Forelimb muscle (tissue), 1 donor: ENCODE measurements at places on chromosomes 16 and 17.

DNA sequence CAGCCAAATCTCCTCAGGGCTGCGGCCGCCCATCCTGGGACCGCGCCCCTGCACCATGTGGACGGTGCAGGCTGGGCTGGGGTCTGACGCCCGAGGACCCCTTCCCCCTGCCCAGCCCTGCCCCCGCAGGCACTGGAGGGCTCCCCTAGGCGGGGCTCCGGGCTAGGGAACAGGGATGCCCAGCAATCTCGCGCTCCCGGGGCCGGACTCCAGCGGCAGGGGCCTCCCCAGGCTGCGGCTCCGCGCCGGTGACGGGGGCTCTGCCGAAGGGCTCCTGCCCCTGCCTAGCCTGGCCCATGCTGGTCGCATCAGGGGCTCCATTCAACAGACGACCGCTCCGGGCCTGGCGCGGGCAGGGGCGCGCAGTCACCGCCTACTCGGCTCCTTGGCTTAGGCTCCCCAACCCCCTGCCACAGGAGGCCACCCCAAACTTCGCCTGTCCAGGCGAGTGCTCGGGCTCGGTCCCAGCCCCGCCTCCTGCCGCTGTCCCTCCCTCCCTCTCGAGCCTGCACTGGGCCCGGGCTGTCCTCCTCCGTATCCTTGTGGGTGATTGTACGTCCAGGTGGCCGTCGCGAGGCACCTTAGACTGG lies 27.4 kb upstream of the ADORA2B start:
- DNase-seq, result no peak

DNA sequence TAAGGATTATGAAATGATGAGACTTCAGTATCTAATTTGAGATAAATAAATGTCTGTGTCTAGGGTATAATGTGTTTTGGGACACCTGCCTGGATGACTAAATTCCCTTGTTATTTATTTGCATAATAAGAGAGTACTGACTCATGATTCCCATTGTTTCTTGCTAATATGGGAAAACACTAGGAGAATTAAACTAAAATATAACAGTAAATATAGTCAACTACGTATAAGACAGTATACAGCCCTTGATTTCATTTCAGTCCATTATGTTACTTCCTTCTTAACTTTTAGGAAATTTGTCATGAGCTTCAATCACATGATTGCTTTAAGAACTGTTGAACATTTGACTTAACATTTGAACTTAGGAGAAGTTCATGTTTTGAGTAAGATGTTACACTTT lies 62.4 kb downstream of the VMP1 start:
- DNase-seq, result no peak

DNA sequence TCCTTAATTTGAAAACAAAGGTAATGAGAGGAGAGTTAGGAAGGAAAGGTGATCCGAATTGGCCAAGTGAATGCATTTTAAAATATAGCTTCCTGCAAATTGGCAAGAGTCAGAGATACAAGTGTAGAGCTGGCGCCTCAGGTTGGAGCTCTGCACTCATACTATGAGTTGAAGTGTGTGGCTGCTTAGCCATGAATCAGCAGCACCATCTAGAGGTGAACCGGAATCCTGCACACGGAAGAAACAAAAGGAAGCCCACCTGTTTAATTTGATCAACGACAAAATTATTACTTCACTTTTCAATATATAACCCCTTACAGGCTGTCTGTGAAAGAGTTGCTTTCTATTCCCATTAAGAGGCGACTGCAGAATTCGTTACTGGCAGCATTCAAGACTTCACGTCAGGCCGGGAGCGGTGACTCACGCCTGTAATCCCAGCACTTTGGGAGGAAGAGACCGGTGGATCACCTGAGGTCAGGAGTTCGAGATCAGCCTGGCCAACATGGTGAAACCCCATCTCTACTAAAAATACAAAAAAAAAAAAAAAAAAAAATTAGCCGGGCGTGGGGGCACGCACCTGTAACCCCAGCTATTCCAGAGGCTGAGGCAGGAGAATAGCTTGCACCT lies 1253.7 kb upstream of the CDH8 start:
- peak; percentile 24 for DNase-seq

- no peak for DNase-seq
Observed at GRCh38 chr16:81516478-81517149, 72.0 kb downstream of the CMIP start.

DNA sequence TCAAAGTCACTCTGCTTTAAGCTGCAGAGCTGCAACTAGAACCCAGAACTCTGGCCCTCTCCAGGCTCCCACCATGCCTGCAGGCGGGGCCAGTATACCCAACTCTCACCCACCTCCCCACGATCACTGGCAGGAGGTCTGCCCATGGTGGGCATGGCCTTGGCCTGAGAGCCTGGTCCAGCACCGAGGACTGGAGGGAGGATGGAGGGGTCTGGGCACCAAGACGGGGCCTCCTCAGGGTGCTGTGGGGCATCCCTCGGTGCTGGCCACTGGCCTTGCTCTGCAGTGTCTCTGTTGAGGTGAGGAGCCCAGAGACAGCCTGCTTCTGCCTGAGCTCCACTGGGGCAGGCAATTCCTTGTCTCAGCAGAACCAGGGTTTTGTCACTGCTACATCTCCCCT lies 1.5 kb upstream of the KRT16 start:
- DNase-seq, result no peak

GRCh38 chr16:11585460-11586377 lies 1.0 kb downstream of the LITAF start:
- no peak for DNase-seq

- DNase-seq, result no peak
Observed at GRCh38 chr17:42669977-42670788, 6.6 kb downstream of the PLEKHH3 start.

DNA sequence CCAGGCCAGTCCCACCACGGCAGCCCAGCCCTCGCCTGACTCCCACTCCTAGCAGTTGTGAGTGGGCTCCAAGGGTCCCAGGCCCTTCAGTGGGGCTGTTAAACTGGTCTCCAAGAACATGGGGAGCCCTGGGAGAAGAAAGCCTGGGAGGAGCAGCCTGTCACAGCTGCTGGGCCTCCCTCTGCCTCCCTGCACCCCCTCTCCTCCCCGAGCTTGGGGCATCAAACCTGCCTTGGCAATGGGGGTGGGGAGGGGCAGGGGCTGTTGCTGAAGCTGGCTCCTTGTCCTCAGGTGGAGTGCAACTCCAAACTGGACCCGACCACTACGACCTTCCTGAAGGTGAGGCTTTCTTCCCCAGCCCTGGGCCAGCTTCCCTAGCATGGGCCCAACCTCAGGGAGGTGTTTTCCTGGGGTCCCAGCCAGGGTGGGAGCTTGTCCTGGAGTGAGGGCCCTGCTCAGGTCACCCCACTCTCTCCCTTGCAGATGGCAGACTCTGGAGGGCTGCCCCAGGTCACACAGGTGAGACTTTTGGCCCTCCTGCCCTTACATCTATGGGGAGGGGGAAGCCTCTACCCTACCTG lies 6.6 kb upstream of the SETD6 start:
- no peak for DNase-seq

GRCh38 chr16:11805556-11805955 lies 8.5 kb upstream of the ZC3H7A start:
- DNase-seq, result no peak

GRCh38 chr16:561957-562938 lies 2.1 kb downstream of the PRR35 start:
- DNase-seq, result no peak

GRCh38 chr17:32763855-32764439 lies 113.0 kb downstream of the MYO1D start:
- DNase-seq, result no peak

GRCh38 chr16:83723244-83723643 lies 84.5 kb upstream of the HSBP1 start:
- no peak for DNase-seq

GRCh38 chr16:9134739-9135138 lies 43.3 kb downstream of the HAPSTR1 start:
- no peak for DNase-seq

DNA sequence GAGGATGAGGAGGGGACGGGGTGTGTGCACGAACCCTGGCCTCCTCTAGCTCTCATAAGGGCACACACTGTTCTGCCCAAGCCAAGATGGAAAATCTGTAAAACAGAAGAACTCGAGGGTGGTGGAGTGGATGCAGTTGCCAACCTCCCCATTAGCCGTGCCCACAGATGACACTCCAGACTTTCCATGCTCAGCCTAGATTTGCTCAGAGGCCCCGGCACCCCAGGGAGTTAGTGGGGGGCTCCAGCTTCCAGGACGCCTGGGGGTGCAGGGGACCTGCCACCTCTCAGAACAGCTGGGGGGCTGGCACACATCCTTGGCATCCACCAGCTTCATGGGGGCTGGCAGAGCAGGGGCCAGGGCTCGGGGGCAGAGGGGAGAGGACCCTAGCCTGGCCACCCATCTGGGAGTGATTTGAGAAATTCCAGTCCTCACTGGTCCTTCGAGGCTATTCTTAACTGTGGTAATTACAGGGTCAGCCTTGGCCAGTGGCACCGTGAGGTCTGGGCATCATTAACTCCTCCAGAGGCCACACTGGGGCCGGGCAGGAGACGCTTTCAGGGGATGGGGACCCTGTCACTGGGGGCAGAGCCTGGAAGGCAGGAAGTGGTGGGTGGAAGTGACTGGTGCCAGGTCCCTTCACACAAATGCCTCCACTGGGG lies 14.3 kb downstream of the VASN start:
- no peak for DNase-seq

DNA sequence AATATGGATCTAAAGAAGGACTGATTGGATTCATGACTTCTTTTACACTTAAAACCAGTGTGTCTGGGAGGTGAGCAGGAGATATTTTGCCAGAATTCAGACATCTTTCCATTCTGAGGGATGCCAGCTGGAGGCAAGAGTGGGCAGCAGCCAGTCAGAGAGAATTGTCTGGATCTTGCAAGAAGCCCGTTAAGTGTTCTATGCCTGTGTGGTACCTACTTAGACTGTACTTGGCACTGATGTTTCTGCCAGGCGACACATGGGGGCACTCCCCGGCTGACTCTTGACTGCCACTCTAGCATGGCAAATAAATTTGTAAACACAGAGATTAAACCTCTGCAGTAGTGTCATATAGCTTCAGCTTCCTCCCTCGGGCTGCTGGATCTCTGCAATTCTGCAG lies 247.7 kb downstream of the UTP18 start:
- no peak for DNase-seq

DNA sequence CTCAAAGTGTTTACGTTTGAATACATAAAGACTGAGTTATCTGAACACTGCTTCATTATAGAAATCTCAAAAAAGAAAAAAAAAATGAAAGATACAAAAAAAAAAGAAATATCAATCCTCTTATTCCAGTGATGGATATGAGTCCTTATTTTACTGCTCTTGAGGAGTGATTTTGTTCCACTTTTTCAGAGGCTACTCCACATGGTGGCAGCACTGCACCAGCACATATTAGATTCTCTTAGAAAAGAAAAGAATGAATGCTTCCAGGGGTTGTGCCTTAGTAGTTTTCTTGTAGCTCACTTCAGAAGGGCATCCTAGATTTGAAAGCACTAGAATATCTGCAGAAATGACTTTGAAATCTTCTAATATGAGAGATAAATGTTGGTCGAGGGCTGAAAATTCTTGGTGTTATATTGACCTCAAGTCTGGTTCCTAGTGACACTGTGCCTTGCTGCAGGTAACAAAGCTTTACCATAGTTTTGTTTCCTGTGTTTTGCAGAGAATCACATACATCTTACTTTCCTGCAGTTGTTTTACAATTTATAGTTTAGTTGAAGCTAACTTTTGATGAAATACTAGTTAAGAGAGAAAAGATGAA lies 25.9 kb downstream of the AP2B1 start:
- DNase-seq, result no peak

DNA sequence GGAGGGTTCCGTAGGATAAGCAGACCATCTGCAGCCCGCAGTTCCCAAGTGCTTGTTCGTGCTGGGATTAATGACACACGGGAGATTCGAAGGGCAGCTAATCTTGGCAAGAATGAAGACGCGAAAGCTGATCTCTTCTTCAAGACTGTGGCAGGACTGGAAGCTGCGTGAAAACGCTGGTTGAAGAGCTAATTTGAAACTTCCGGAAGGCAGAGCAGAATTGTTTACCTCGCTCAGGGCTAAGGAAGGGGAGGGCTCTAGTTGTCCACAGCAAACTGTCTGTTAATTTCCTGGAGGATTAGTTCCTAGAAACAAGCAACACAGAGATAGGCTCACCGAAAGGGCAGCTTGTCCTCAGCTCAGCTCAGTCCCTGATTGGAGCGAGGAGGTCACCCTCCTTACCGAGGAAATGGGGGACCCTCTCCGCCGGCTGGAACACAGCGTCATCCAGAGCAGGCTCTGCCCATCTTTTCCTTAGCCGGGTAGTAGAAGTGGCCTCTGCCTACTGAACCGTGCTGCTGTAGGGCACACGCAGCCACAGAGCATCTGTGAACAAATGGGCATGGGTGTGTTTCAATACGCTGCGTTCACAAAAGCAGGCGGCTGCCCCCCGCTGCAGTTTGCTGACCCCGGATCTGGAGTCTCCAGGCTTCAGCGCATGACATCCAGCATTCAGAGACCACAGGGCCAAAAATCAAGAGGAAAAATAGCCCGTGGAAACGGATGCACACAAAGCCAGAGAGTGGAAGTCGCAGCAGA lies 16.7 kb upstream of the BAIAP2 start:
- no peak for DNase-seq

DNA sequence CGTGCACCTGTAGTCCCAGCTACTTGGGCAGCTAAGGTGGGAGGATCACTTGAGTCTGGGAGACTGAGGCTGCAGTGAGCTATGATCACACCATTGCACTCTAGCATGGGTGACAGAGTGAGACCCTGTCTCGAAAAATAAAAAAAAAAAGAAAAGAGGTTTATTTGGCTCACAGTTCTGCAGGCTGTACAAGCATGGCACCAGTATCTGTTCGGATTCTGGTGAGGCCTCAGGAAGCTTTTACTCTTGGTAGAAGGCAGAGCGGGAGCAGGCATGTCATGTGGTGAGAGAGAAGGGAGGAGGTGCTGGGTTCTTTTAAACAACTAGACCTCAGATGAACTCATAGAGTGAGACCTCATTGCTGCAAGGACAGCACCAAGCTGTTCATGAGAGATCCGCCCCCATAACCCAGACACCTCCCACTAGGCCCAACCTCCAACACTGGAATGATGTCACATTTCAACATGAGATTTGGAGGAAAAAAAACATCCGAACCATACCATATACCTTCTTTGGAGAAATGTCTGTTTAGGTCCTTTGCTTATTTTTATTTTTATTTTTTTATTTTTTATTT lies 10.3 kb upstream of the RMI2 start:
- DNase-seq, result no peak

- no peak for DNase-seq
Observed at GRCh38 chr17:72004611-72005331, 116.0 kb upstream of the SOX9 start.

- DNase-seq, result no peak
Observed at GRCh38 chr17:30368912-30369720, 9.6 kb upstream of the CPD start.

DNA sequence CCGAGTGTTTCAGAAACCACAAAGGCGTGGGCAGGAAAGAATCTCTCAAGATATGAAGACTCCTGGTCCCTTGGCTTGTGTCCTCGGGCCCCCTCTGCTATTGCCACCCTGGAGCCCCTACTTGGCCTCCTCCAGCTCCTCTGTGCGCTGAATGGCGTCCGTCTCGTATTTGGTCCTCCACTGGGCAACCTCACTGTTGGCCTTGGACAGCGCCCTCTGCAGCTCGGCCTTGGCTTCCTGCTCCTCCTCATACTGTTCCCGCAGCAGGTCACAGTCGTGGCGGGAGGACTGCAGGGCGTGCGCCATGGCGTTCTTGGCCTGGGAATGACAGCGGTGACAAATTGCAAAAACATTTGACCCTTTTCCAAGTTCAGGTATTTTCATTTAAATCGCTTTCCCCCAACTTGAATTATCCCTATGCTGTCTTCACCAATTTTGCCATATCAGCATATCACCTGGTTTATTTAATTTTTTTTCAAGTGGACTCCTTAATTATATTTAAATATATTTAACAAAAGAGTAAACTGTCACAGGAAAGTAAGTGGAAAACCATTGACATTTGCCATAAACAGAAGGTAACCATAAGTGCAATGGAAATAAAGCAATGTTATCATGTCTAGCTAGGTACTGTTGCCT lies 59.7 kb downstream of the MYH13 start:
- DNase-seq, result no peak
